ENCODE measurements at places on chromosomes 1 and 21.
A peak's percentile ranks its signal among the peaks of the same experiment; 100 is the strongest.

DNA sequence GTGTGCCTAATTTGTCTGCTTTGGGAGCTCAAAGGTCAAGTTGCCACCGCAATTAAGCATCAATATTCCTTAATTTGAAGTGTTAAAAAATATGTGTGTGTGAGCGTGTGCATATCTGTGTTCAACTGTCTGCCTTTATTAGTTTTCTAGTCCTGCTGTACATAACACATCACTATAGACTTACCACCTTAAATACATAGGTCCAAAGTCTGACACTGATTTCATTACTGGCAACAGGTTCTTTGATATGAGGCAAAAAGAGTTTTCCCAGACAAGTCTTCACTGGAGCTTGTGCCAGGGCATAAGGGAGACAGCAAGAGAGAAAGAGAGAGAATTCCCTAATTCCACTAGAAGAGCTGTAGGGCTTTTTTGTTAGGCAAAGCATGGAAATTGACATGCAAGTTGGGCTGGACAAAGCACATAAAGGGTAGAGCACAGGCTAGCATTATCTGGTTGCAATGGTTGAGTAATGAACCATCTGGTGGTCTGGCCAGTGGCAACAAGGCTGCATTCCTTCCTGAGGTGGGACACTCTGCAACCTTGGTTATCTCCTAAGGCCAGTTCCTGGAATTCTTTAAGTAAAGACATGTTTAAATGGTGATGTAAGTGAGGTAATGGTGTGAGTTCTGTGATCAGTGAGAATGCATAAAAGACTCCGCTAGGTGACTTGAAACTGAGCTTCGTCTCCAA lies 457.2 kb upstream of the ADAMTS5 start:
- DNase-seq, result no peak

DNA sequence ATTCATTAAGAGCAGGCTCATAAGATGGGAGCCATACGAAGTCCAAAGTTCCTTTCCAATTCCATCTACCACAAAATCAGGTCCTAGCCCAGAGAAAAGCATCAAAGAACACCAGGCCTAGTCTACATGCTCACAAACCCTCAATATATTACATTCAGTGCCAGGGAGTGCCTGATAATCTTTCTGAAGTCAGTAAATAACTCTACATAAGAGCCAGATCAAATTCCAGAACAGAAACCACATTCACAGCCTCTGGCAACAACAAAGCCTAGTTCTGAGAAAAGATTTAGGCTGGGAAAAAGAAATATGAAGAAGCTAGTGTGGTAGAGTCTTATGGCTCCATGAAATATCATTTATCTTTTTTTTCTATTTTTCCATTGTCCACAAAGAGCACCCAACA lies 40.5 kb upstream of the RBBP5 start:
- DNase-seq, result no peak

DNA sequence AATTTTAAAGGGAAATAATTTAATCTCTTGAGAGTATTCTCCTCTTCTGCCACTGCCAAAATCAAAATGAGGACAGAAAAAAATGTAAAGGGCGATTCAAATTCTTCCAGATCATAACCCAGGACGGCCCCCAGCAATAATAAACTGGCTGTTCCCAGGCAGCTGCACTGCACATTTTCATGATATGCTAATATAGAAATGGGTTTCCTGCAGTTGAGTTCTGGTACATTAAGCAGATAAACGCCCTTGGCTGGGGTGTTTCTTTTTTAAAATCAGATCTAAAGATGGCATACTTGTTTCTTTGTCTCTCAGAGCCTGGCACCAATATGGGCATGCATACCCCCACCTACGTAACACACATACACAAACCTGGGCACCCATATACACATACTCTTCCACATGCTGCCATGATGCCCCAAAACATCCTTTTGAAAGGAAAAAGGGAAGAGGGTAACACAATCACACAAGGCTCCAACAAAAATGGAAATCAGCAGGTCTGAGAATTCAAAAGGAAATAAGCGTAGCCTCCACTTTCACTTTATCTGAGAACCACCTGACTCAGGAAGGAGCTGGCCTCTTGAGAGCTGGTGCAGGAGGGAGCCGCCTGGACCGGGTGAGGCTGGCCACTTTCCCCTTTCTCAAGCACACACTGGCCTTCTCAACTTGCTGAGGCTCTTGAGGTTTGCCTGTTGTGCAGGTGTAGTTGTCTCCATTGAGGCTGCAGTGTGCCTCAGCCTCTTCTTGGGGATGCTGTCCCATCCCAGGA lies 653.4 kb downstream of the KIF26B start:
- peak; percentile 86 for DNase-seq

DNA sequence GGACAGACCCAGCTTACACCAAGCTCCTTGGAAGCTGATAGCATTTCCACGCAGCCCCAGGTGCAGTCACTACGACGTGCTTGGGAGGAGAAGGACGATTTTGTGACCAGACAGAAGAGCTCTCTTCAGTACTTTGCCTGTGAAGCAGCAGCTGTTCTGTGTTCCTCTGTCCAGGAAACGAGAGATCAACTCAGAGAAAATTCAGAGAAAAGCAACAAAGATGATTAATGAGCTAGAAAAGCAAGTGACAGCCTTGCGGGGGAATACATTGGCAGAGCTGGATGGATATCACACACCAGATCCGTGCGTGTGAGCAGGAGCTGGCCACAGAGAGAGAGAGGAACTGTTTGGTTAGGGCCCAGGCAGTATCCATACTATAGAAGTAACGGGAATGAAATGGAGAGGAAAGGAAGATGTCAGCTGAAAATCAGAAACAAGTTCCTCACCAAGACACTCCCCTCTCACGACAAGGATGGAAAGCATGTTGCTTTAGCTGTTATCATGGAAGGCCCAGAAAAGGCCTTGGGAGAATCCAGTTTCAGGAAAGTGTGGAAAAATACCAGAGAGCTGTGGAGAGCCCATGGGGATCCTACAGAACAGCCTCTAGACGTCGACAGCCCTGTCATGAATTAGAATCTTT lies 106.2 kb downstream of the TOMM20 start:
- peak; percentile 50 for DNase-seq

- no peak for DNase-seq
Measured at GRCh38 chr1:169144941-169145626, 38.6 kb downstream of the ATP1B1 start.

- no peak for DNase-seq
Measured at GRCh38 chr21:34819357-34819999, 150.7 kb downstream of the CLIC6 start.

DNA sequence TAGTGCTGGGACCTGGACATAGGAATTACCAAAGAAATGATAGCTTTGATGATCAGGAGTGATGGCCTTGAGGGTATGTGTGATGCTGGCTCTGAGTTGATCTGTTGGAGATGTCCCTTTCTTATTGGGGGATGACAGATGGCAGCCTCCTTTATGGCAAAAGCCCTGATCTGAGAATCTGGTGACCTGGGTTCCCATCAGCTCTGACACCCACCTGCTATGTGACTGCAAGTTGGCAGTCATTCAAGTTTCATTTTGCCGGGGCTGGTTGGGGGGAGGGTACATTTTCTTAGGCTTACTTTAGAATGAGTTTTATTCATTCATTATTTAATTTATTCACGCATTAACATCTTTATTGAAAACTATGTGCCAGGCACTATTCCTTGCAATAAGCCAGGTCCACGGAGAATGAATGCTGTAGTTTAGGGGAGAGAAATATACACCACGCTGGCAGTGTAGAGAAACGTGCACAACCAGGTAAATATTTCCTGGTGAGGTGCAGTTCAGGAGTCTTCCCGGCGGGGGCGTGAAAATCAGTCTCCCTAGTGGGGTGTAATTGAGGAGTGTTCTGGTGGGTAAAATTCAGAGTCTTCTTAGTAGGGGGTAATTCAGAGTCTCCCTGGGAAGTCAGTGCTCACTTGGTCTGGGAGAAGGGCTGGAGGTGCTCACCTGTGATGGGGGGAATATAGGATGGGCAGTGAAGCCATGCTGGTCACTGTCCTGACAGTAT lies 401.3 kb downstream of the CAMTA1 start:
- DNase-seq, result no peak

DNA sequence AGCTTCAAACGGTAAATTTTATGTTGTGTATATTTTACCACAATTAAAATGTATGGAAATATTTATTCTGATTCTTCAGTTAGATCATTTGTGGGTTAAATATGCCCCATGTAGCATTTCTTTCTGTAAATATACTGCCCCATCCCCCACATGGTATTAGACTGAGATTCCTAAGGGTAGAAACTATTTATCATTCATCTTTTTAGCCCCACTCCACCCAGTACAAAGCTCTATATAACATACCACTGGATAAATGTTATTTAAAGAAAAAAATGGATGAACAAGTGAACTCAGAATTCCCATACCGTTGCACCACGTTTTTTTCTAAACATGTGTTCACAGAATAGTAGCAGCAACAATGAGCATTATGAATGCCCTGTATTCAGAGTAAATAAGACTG lies 234.0 kb upstream of the IRF2BP2 start:
- DNase-seq, result no peak

GRCh38 chr1:62309906-62310305 lies 9.3 kb downstream of the KANK4 start:
- DNase-seq, result no peak

DNA sequence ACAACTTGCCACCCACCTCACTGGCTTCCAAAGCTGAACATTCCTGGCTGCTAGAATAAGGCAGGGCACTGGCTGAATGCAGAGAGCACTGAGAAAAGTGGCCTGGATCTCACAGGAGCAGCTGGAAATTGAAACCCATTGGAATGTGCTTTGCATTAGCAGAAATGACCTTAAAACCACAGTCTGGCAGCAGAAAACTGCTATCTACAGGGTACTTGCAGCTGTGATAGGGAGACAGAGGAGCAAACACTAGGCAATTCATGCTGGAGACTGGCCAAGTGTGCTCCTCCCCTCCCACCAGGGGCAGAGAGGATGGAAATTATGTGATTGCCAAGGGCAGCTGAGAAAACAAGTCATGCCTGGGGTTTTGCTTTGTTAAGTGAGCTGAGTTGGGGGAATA lies 47.2 kb downstream of the HSD3B1 start:
- DNase-seq, result peak; percentile 19

GRCh38 chr1:162706606-162707005 lies 74.3 kb downstream of the DDR2 start:
- no peak for DNase-seq

DNA sequence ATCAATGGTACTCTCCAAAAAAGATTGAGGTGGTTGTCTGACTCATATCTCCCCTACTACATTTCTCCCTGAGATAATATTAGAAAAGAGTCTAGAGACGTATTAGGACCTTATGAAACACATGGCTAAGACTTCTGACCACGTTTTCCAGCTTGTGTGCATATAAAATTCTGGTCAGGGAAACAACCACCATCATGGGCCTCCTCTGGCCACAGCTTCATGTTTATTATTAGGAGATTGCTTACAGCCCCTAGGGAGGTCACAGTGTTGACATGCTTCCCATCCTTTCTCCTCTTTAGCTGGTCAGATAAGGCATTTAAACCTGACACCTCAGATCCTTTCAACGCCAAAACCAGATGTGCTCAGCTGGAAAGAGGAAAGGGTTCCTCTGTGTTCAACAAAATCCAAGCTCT lies 620.2 kb downstream of the PLPP3 start:
- no peak for DNase-seq

DNA sequence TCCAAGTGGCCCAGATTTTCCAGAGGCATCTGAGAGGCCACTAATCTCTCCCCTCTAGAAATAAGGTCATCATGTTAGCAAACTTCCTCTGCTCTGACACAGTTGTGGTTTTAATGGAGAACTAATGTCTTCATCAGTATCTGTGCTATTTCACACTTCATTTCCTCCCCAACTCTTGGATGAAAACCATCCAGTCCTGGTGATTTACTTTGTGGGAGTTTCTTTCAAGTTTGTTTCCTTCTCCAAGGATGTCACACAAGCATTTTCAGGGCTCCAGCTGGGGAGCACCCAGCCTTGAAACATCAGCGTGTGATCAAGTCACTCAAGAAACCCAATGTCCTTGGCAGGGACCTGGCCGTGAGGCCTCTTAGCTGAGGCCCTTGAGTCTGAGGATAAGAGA lies 38.8 kb downstream of the TBX15 start:
- DNase-seq, result no peak

- DNase-seq, result peak; percentile 89
Measured at GRCh38 chr1:38117444-38117887, 70.9 kb upstream of the POU3F1 start.

- DNase-seq, result no peak
Measured at GRCh38 chr1:99970713-99971255, 988 bp downstream of the SLC35A3 start.

DNA sequence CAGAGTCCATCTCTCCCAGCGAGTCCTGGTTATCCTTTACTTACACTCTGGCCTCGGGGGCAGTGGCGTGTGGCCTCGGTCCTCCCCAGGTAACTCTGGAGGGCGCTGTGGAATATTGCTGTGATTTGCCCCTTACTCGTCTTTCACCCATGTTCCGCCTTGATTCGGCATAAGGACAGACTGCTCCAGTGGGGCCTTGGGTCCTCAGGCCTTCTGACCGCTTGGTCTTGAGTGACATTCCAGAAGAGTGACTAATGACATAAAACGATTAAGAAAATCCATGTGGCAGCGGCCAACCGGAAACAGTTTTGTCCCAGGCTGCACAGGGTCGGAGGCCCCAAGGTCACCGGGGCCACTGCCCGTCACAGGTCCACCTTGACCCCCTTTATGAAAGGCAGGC lies 11.0 kb downstream of the ICMT start:
- DNase-seq, result no peak

DNA sequence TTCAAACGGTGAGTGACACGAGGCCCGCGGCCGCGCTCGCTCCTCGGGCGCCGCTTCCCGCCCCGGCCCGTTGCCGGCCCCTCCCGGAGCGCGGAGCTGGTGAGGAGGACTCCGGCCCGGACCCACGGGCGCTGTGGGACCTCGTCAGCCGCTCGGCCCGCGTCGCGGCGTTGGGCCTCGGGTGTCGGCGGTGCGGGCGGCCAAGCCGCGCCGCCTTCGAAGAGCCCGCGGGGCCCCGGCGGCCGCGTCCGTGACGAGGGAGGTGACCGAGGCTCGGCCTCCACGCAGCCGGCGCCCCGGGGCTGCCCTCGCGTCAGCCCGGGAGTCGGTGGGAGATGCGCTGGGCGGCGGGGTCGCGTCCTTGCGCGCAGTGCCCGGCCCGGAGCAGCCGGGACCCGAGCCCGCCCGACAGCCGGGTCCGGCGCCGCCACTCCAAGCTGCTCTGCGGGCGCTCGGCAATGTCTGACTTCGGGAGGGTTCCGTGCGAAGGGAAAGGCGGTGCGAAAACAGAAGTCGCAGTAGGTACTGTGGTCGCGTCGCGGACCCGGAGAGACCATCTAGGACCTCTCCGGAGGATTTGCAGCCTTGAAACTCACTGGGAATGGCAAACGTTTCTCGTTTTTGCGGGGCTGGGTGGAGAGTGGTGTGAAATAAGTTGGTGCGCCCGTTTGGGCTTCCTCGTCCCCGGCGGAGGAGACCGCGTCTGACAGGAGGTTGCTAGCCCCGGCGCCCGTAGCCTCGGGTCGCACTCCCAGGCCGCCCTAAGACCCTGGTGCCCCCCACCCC lies 829 bp downstream of the SPEN start:
- peak; percentile 57 for DNase-seq

Measured in spinal cord (tissue), 10 donors.